ENCODE measurements at places on chromosomes 4 and X.

DNA sequence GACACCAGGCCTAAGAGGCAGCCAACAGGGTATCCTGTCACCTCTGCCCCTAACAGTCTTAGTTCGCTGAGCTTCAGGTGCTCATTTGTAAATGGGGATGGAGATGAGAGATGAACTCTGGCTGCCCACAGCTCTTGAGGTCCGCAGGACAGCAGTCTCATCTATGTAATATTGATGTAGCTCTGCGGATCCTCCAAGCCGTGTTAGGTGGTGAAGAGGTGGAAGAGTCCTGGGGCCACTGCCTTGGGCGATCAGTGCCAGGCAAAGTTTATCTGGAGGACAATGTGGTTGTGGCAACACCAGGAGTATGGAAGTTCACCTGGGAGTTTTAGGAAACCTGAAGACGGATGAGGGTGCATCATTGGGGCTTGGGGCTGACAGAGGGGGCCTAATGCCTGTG, 13.4 kb downstream of the TRO start:
- no peak for DNase-seq

DNA sequence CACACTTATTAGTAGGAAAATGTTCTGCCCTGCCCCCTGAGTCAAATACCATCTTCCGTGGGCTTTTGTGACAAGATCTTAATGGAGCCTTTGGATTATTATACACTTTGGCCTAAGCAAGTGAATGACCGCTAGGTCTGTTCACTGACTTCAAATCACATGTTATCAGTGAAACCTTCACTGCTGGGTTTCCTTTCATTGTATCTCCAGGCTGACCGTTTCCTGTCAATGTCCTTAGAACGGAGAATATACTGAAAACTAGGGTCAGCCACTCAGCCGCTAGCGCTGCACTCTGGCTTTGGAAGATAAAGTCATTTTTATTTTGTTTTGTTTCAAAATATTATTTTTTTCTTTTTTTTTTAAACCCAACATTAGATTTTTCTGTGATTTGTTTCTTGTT, 107.0 kb upstream of the TLL1 start:
- no peak for DNase-seq

DNA sequence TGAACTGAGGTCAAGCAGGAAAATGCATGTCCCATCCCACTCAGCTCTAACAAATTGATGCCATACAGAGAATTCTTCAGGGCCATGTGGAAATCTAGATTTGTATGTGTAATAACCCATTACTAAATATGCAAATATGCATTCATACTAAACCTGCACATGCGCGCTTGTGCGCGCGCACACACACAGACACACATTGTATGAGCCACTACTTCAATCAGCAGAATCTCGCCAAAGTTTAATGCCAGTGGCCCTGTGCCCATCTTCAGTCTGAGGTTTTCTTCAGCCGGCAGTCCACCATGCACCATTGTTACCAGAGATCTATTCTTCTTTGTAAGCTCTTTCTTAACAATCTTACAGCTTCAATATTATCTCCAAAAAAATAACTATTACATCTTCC, 276.4 kb downstream of the PDGFC start:
- no peak for DNase-seq

- no peak for DNase-seq
Observed at GRCh38 chrX:115023139-115023538, 5.7 kb upstream of the IL13RA2 start.

DNA sequence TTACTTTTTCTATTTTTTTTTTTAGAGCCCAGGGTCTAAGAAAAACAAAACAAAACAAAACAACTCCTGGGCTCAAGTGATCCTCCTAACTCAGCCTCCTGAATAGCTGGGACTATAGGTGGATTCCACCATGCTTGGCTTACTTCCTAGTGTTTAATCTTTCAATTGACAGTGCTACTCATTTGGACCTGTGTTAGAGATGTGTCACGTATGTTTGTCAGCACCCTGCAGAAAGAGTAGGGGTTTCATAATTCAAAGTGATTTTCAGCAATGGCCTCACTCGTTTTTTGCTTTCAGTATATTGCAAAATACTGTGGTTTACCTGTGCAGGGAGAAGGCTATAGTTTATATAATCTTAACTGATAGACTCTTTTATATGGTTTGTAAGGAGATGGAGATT, 71.6 kb upstream of the TEX13D start:
- no peak for DNase-seq

DNA sequence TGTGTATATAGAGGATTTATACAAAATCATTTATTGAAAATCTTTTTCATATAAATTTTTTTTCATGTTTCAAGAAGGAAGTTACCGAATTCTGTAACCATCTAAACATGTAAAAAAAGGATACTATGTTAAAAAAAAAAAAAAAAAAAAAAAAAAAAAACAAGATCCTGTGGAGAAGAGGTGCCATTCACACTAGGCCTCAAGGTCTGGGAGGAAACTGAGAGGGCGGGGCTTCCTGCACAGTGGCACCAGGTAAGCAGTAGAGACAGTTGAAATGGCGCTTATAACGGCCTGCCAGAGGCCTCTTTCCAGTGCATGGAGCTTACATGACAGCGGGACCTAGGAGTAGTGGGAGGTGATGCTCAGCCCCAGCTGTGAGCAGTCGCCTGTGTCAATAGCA, 17.5 kb downstream of the TRAPPC2 start:
- no peak for DNase-seq

- DNase-seq = no peak
Observed at GRCh38 chr4:118905566-118905965, 16.9 kb downstream of the SYNPO2 start.

DNA sequence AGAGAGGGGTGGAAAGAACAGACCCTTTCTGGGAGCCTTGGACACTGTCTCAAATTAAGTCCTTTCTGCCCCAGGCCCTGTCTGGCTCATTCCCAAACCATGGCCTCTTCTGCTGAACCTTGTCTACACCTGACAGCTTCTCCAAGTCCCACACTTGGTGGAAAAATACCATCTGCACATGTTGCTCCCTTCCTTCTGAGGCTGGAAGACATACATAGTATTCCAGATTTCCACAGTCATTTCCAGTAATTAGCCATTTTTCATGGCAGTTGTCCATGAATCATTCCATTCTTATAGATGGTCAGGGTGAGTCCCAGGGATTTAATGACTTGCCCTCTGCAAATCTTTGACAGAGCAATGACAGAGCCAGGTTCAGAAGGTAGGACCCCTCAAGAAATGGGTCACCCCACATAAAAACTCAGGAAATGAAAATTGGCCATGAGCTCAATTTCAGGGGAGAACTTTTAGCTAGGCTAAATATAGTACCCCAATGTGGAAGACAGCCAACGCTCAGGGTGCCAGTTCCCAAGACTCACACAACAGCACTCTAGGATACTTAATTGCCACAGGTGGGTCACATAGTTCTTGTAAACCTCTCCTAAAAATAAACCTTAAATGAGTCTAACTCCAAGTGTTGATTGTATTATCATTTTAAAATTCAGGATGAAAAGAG, 16.2 kb upstream of the DAPP1 start:
- DNase-seq = no peak

DNA sequence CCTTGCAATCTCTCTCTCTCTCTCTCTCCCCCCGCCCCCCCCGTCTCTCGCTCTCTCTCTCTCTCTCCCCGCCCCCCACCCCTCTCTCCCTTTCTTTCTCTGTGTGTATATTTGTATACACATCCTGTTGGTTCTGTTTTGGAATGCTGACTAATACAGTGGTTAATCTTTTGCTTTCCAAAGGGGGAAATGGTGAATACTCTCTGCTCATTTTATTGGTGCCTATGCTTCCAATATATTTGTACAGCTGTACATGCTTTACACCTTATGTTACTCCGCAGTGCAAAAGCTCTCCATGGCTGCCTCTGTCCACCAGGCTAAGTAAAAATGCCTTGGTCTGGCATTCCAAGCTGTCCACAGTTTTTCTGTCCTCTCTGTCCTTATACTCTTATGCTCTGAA, 158.8 kb downstream of the RBMX2 start:
- DNase-seq = no peak

GRCh38 chrX:1700757-1701156, 85.9 kb downstream of the ASMT start:
- DNase-seq = no peak

DNA sequence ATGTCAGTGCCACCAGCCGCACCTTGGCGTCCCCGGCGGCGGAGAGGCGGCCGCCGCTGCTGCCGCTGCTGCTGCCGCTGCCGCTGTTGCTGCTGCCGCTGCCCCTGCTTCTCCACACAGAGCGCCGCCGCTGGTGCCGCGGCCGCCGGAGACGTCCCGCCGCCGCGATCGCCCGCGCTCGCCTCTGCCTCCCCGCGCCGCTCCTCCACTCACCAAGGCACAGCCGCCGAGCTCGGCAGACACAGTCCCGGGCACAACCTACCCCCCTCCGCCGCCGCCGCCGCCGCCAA, at the start of gene PPP3CA:
PPP3CA (minus strand) TSS at position 260 of the 290 bp plus-strand sequence.
- DNase-seq = no peak

- no peak for DNase-seq
Observed at GRCh38 chr4:187416216-187416615, 579.4 kb upstream of the ZFP42 start.

Measured in NCI-H1092 treated with DMSO at 0.1 percent for 48 hours (cell line).